SK-N-MC (cell line): ENCODE measurements at places on chromosomes 13 and 19.

DNA sequence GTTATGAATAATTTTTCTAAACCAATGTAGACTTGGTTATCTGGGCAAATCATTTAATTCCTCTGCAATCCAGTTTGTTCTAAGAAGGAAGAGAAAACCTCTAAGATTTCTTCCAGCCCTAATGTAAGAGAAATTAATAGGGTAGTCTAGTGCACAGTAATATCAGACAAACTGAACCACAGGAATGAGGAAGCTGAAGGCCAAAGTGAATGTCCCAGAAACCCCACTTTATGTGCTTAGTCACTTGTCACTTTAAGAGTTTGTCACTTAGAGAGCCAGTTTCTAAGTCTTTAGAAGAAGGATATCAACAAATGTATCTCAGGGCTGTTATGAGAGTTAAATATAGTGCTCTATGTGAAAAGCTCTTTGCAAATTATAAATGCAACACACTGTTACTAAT lies 750.6 kb downstream of the DIAPH3 start:
- DNase-seq, result no peak

DNA sequence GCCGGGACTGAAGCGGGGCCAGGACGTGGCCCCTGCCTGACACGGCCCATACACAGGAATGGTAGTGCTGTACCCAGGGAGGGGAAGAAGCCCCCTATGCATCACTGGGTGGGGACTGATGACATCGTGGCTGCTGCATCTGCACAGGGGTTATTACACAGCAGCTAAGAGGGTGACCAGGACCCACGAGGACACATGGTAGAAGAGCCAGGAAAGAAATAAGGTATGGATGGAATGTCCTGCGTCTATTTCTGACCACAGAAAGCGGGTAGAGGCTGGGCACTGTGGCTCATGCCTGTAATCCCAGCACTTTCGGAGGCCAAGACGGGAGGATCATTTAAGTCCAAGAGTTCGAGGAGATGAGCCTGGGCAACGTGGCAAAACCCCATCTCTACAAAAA lies 24.1 kb downstream of the DCAF15 start:
- DNase-seq, result no peak

DNA sequence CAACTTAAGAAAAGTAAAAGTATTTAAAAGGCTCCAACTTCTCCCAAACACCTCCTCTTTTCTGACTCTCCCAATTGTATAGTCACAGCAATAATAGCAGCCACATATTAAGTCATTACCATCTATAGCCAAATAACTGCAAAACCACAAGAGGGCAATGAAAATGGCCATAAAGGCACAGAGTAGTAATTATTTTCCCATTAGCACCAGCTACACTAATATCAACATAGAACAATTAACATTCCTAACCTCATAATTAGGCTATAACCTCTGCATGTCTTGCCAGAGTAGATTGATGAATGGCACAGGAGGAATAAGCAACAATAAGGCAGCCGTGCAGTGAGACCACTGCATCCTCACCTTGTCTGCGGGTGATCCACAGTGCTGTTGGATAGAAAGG lies 226.4 kb upstream of the SERP2 start:
- no peak for DNase-seq

GRCh38 chr19:50501186-50501567 lies 9.8 kb downstream of the JOSD2 start:
- DNase-seq, result no peak

DNA sequence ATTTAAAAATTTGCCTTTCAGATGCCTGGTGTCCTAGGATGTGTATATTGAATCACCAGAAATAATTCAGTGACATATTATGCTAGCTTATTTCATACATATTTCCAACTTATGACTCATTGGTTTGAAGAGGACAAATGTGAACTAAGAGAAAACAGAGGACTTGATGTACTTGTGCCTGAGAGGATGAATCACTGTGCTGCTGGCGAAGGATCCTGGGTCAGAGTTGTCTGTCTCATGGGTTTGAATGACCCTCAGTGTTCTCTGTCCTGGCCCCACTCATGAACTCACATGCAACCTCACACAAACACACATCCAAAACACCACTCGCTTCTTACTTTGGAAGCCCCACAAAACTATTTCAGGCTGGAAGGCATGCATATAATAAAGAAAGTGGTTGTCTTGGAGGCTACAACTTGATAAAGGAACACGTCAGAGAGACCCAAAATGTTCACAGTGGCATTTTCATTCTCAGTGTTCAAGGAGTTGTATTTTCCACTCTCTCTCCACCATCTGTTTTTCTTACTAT lies 129.0 kb upstream of the SPRY2 start:
- no peak for DNase-seq

GRCh38 chr19:50203281-50204080 lies at the start of gene MYH14:
Gene MYH14, plus strand, starts transcription at chr19:50203622. Its CDS starts 6,744 bp downstream, at chr19:50210366.
- no peak for DNase-seq

- no peak for DNase-seq
Observed at GRCh38 chr19:8530061-8530679, 16.2 kb upstream of the ZNF414 start.

GRCh38 chr13:80039000-80039399 lies 301.9 kb downstream of the SPRY2 start:
- DNase-seq, result no peak

DNA sequence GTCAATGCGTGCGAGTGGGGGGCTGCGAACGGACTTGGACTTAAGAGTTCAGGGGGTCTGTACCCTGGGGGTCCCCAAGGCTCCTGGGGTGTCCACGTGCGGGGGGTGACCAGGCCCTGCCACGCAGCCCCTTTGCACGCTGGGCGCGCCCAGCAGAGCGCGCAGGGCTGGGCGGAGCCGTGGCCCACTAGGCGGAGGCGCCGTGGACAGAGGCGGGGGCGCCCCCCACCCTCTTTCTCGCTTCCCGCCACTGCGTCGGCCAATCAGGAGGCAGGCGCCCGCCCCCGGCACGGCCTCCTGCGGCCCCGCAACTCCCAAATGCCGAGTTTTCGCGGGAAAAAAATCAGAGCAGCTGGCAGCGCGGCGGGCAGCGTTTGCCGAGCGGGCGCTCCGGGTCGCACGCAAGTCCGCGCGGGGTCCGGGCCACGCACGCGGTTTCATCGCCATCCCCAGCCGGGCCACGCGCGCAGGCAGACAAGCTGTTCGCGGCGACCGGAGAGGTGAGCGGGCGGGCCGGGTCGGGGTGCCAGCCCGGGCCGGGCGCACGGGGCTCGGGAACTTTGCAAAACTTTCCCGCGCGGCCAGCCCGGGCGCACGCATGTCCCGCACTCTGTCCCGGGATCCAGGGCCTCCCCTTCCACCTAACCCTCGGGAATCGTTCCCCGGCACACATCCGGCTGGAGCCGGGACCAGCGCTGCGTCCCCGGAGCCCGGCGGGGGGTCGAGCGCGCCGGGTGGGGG lies at the start of gene UHRF1:
UHRF1 (plus strand) TSS at position 346 of the 741 bp plus-strand sequence. CDS start 1,385 bp downstream, outside the sequence.
- no peak for DNase-seq

DNA sequence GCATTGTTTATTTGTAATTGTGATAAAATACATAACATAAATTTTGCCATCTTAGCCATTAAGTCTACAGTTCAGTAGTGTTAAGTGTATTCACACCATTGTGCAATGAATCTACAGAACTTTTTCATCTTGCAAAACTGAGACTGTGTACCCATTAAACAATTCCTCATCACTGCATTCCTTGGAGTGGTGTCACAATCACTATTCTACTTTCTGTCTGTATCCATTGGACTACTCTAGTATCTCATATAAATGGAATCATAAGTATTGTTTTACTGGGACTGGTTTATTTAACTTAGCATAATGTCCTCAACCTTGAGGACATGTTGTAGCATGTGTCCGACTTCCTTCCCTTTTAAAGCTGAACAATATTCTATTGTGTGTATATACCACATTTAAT lies 36.8 kb downstream of the UFM1 start:
- DNase-seq, result no peak

GRCh38 chr13:111472559-111473460 lies 152.4 kb downstream of the TEX29 start:
- DNase-seq, result no peak
